Inflammatory macrophage treated with lipopolysaccharide for 4 hours (primary cell): ENCODE measurements at places on chromosomes 12 and 14.

- no peak for DNase-seq
These were observed 45.6 kb downstream of the TRMT5 start for GRCh38 chr14:60935319-60935718.

- no peak for DNase-seq
These were observed 214.6 kb downstream of the C12orf50 start for GRCh38 chr12:87814625-87815024.

DNA sequence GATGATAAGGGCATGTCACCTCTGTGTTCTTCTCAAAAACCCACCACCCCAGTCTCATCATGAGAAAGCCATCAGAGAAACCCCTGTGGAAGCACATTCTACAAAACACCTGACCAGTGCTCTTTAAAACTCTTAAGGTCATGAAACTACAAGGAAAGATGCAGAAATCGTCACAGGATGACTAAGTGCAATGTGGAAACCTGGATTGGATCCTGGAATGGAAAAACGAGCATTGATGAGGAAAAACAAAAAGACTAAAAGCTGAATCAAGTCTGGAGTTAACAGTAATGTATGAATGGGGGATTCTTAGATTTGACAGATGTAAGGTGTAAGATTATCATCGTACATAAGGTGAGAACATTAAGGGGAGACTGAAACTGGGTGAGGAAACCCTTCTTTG, 211.0 kb downstream of the TBX5 start:
- no peak for DNase-seq

DNA sequence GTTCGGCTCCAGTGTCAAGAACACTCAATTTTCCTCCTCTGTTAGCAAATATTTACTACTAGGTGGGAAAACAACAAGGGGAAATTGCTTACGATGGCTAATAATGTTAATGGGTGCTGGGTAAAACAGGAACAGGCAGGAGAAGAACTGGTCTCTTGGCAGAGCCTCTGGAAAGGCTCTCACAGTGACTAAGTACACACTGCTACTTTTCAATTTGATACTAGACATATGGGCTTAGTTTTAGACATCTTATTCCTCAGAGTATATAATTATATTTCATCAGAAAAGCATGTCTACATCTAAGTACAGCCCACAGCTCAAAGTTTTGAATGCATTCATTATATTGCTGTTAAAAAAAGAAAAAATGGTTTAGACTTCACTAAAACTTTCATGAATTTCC, 65.4 kb upstream of the SAV1 start:
- DNase-seq: no peak

GRCh38 chr12:62649412-62650138, 182.9 kb downstream of the MON2 start:
- no peak for DNase-seq

DNA sequence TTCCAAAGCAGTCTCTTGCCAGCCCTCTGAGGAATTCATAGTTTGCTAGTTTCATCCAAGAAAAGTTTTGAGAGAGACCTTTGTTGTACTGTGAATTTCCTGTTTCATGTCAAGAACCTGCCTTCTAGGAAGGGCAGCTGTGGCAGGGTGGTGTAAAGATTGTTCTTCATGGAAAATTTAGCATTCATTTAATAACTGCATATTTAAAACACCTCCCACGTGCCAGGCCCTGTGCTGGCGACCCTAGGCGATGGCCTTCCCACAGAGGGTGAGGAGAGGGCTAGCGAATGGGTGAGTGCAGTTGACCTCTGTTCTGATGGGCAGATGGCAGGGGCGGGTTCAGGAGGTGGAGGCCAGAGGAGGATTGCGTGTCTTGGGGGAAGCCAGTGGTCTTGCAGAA, 43.2 kb downstream of the MLXIP start:
- no peak for DNase-seq
